ENCODE measurements at places on chromosomes 11 and 22. TPM values are rescaled to one million over a fixed set of nuclear protein-coding genes. Genes with fewer than 3 reads are reported as not detected.

HBG2 gene
- not detected for total RNA-seq

DNA sequence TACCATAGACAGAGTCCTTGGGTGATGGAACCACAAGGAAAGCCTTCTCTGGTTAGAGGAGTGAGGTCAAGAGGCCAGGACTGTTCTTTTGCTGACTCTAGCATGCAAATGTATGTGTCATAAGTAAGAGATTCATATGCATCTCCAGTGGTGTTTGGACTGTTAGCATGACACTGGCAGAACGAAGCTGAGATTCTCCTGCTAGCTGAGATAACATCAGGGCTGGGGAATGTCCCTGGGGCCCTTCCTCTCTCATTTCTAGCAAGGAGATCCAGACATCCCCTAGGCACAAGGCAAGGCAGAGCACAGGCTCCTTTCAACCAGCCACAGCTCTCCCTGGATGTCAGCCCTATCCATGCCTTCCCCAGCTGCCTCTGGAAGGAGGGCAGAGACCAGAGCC lies 711.3 kb downstream of the OPCML start:
- DNase-seq, result no peak

- DNase-seq, result no peak
These were observed 6.9 kb upstream of the NEAT1 start for GRCh38 chr11:65415499-65416340.

DNA sequence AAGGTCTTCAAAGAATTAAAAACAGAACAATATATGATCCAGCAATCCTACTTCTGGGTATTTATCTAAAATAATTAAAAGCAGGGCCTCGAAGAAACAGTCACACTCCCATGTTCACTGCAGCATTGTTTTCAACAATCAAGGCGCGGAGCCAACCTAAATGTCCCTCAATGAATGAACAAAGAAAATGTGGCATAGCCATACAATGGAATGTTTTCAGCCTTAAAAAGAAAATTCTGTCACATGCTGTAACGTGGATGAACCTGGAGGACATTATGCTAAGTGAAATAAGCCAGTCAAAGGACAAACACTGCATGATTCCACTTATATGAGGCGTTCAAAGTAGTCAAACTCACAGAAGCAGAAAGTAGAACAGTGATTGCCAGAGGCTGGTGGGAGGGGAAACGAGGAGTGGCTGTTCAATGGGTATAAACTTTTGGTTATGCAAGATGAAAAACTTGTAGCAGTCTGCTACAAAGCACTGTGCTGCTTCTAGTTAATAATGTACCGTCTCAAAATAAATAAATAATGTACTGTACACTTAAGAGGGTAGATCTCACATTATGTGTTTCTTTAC lies 41.2 kb downstream of the SNX19 start:
- no peak for DNase-seq

All from CD8-positive, alpha-beta T cell (primary cell).